SK-N-SH treated with all-trans-retinoic acid at 6 μM for 48 hours (cell line): ENCODE measurements at places on chromosomes 3 and 15.

GRCh38 chr3:183586477-183586876 is 31.0 kb upstream of the KLHL6 start:
- ATAC-seq: no peak

- ATAC-seq: no peak
Observed at GRCh38 chr15:59646277-59646676, 11.0 kb downstream of the GTF2A2 start.

GRCh38 chr3:197168606-197169005 is 129.8 kb downstream of the DLG1 start:
- peak; percentile 29 for ATAC-seq

GRCh38 chr15:98035134-98035533 is 74.6 kb downstream of the ARRDC4 start:
- no peak for ATAC-seq

DNA sequence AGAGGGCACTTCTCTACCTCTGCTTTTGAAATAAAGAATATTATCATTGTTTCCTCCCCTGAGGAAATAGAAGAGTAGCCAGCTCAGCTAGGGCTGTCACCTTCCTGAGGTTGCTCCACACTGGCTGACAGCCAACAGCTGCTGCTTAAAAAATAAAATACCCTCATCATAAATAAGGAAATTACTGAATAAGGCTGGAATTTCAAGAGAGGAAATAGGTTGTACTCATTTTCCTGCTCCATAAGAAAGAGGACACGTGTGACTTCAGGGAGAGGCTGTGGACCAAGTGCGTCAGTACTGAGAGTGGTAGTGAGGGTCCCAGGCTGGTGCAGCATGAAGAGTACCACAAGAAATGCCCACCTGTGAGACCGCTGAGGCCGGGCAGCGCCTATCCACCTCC is 8.1 kb upstream of the C2CD4B start:
- no peak for ATAC-seq

GRCh38 chr15:27592036-27592760 is 506.9 kb downstream of the OCA2 start:
- no peak for ATAC-seq

DNA sequence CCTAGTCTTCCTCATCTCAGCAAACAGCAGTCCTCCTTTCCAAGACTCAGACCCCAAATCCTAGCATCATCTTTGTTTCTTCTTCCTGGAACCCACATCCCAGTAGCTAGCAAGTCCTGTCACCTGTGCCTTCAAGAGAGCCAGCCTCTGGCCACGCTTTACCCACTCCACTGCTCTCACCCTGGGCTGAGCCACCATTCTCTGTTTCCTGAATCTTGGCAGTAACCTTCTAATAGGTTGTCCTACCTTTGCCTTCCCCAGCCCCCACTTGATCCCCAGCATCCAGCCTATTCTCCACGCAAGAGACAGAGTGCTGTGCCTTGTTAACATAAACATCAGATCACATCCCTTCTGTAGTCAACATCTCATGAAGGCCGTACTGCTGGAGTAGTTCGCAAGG is 323.4 kb downstream of the LRTM1 start:
- ATAC-seq: no peak

- no peak; the same call in 2 of the 3 replicates for ATAC-seq
Observed at GRCh38 chr3:101518421-101518871, 5.4 kb upstream of the SENP7 start.
